ENCODE measurements at places on chromosomes 5 and 9.

DNA sequence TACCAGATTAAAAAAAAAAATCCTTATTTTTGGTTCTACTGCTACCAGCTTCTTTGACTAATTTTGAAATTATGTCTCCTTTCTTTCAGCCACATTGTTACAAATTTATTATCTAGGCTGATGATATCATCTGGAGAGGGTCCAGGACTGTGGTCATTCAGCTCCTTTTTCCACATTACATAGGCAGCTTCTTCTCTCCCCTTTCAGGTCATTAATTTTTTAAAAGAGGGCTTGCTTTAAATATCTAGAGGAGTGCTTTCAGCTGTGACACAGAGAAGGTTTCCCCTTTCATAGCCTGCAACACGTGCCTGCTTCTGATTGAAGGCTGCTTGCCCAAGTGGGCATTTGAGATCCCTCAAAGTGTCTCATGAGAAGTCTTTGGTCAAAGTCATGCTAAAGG lies 155.7 kb upstream of the PAPPA start:
- DNase-seq: no peak

GRCh38 chr5:50553560-50553984 lies 112.5 kb upstream of the EMB start:
- no peak for DNase-seq

DNA sequence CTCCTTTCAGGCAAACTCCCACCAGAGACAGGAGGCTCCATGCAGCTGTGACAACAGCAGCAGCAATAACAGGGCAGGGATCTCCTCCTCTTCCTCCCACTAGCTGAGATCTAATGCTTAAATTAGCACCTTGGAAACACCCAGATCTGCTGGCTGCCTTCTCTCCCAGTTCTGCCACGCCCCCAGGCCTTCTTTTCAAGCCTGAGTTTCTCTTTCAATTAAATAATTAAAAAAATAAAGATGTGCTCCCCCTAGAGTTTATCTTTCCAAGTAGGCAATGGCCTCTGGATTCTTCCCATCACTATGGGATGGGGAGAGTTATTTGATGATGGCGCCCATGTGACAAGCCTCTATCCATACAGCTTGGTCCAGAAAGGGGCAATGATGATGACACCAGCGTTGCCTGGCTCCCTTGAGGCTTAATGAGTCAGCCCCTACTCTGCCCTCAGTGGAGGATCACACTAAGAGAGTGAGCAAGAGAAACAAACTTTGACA lies 3.8 kb downstream of the FAM219A start:
- no peak for DNase-seq

GRCh38 chr5:141392429-141393198 lies at the start of gene PCDHGA8:
Gene PCDHGA8 (plus strand): TSS chr5:141392633. CDS start chr5:141392814, 181 bp downstream.
- no peak for DNase-seq

DNA sequence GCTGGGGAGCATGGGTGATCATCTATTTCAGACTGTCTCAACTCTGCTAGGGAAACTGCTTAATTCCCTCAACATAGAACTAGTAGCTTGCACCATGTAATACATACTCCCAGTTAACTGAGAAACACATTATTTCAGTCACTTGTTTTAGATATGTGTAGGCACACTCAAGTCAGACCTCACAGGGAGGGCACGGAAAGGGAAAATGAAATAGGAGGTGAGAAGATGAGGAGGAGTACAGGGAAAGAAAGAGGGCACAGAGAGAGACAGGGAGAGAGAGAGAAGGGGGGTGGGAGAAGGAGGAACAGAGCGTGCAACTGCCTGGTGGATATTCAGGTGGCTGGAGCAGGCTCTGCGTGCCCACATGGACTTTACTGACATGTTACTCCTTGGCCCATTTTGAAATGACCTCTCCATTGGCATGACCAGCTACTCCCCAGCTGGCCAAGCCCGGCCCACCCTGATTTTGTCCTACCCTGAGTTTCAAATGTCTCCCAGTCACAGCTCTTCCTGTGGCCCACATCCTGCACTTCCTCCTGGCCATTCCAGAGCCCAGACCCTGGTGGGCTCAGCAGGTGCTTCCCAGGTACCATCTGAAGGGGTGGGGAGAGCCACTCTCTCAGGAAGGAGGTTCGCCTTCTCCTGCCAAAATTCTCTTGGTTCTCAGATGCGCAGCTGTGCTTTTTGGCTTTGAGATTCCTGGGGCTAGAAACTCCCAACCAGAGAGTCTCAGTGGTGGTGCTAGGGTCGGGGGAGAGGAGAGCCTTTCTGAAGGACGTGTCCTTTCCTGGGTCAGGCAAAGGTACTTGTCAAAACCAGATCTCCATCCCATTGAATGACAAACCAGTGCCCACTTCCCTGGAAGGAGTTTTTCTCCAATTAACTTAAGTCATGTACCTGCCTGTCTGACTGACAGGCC lies 229.4 kb downstream of the FSTL4 start:
- DNase-seq: no peak

GRCh38 chr5:106648401-106648800 lies 1022.3 kb downstream of the EFNA5 start:
- no peak for DNase-seq

GRCh38 chr9:133774799-133775198 lies 36.6 kb upstream of the SARDH start:
- DNase-seq: no peak

GRCh38 chr5:83715236-83716065 lies 5.2 kb downstream of the HAPLN1 start:
- DNase-seq: no peak

- DNase-seq: no peak
Measured at GRCh38 chr5:174381241-174381640, 335.7 kb downstream of the NSG2 start.

- DNase-seq: no peak
Measured at GRCh38 chr9:83182071-83182470, 119.1 kb upstream of the RASEF start.

- no peak for DNase-seq
Measured at GRCh38 chr9:97529363-97530076, 28.1 kb downstream of the TMOD1 start.

- DNase-seq: no peak
Measured at GRCh38 chr9:96496368-96497116, 46.6 kb downstream of the HABP4 start.

GRCh38 chr9:137639303-137640051 lies 20.7 kb downstream of the EHMT1 start:
- DNase-seq: no peak

DNA sequence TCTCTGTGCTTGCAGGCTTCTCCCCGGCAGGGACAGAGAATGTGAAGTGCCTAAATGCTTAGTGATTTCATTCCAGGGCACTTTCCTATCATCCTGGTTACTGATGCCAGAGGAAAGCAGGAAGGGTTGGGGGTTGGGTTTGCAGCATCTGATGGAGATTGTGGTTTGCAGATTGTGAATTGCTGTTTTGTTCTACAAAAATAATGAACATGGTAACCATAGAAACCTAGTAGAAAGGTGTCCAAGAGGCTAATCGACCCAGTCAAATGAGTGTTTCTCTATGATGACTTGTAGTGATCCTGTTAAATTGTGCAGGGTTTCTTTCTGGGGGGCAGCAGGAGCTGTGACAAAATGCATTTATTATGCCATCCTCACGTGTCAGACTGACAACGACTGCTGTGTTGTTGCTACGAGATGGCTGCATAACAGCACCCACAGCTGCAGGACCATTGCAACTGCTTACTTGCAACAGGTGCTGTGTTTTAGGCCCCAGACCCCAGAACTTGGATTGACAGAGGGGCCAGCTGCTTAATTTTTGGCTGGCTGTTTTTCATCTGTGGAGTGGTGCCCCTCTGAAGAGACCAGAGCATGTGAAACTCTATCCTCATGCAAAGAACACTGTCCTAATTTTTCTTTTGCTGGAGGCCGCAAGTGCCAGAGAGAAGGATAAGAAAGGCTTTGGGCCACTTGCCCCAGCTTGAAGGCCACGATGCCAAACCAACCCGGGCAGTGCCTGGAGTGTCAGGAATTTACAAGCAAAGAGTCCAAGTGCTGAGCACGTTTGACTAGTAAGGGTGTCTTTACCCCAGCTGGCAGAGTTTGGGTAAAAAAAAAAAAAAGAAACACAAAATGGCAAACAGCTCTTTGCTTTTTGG lies 397.8 kb downstream of the GADD45G start:
- DNase-seq: no peak

DNA sequence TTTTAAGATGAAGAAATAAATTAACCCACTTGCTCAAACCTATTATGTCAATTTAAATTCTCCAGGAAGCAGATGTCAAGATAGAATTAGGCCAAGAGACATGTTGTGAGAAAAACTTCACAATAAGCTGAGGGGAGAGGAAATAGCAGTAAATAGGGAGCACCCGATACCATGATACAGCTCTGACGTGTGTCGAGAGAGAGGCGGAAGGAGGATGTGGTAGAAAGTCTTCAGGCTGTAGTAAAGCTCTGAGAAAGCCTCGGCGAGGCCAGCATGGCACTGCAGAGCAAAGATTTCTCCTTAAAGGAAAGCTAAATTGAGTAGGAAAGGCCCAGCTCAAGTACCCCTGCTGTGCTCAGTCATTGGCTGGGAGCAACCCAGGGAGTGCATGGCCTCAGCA lies 6.0 kb upstream of the PUM3 start:
- no peak for DNase-seq
